RPMI8226 (cell line): ENCODE measurements at places on chromosomes 6 and 20.

DNA sequence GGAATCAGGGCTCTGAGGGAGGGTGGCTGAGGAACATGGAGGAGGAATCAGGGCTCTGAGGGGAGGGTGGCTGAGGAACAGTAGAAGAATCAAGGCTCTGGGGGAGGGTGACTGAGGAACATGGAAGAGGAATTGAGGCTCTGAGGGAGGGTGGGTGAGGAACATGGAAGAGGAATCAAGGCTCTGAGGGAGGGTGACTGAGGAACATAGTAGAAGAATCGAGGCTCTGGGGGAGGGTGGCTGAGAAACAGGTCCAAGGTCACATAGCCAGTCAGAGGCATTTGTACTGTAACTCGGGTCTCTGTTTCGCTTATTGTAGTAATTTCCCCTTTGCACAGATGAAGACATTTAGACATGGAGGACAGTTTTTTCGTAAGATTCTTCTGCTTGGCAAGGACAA is 164.8 kb downstream of the SOBP start:
- DNase-seq, result no peak

- DNase-seq, result no peak
Observed at GRCh38 chr6:169707772-169708171, 5.8 kb downstream of the C6orf120 start.

GRCh38 chr6:100320686-100321085 is 144.0 kb downstream of the SIM1 start:
- DNase-seq, result no peak

- peak; percentile 11 for DNase-seq
Observed at GRCh38 chr6:42984924-42985475, 630 bp downstream of the PPP2R5D start.

- DNase-seq, result no peak
Observed at GRCh38 chr6:155078331-155078745, 83.2 kb downstream of the TIAM2 start.

- no peak for DNase-seq
Observed at GRCh38 chr20:23419657-23419994, 1.7 kb downstream of the NAPB start.

- no peak for DNase-seq
Observed at GRCh38 chr20:25254571-25254970, 6.7 kb downstream of the PYGB start.

DNA sequence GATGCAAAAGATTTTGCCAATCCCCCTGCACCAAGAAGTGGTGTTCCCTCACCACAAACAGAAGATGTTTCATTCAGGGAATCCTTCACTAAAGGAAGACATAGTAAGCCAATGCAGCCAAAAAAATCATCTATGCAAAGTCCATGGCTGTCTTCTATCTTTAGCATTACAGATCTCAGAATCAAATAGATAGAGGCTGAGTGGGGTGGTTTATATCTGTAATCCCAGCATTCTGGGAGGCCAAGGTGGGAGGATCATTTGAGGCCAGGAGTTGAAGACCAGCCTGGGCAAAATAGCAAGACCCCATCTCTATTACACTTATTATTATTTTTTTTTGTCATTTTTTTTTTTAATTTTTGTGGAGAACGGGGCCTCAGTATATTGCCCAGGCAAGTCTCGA is 32.9 kb upstream of the ZNF217 start:
- no peak for DNase-seq

GRCh38 chr6:22899426-22899825 is 330.1 kb downstream of the HDGFL1 start:
- no peak for DNase-seq

DNA sequence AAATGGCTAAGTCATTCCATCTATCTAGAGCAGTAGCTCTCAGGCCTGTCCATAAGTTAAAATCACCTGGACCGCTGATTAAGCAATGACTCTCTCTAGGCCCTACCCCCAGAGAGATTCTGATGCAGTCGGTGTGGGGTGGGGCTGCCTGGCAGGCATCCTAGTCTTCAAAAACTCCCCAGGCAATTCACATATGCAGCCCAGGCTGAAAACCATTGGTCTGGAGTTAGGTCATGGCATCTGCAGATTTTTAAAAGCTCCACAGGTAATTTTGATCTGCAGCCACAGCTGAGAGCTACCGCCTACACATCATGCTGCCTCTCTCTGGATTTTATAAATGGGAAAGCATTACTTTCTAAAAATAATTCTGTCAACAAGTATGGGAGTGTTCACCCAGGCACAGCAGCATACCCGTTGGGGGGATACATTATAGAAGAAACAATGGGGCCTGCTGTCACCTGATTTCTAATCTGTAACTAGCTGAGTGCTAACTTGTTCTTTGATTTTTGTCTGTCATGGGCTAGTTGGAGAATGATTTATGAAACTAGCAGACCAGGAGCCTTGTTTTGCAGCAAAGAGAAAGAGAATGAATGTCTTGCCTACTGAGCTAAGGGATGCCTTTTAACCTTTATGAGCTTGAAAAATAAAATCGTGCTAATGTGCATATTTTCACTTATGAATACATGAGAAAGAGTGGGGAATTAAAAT is 44.1 kb upstream of the ATXN1 start:
- peak; percentile 16 for DNase-seq

GRCh38 chr20:4748847-4749246 is 27.1 kb downstream of the PRND start:
- DNase-seq, result no peak

GRCh38 chr20:47183367-47183766 is 173.1 kb downstream of the ZMYND8 start:
- no peak for DNase-seq

DNA sequence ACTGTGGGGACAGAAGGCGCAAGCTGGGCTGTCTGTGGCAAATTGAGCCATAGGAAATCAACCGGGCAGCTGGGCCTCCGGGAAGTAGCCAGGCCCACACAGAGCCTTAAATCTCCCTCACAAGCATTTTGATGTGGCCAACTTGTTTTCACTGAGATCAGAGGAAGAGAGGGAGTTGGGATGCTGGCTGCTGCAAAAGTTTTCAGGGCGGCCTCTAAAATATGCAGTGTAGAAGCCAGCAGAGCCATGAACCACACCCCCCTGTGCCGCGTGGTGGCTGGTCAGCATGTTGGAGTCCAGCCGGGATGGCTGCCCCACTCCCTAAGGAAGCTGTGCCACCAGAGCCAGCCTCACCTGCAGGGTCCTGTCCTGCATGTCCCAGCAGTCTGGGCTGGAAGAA is 167.4 kb downstream of the CDC5L start:
- DNase-seq, result no peak

GRCh38 chr6:160328447-160328846 is 19.7 kb upstream of the SLC22A3 start:
- no peak for DNase-seq

- DNase-seq, result no peak
Observed at GRCh38 chr6:22892452-22892851, 323.1 kb downstream of the HDGFL1 start.

- DNase-seq, result no peak
Observed at GRCh38 chr6:129340983-129341382, 369.0 kb downstream of the ARHGAP18 start.

GRCh38 chr6:166375013-166375412 is 7.7 kb downstream of the MPC1 start:
- DNase-seq, result no peak

DNA sequence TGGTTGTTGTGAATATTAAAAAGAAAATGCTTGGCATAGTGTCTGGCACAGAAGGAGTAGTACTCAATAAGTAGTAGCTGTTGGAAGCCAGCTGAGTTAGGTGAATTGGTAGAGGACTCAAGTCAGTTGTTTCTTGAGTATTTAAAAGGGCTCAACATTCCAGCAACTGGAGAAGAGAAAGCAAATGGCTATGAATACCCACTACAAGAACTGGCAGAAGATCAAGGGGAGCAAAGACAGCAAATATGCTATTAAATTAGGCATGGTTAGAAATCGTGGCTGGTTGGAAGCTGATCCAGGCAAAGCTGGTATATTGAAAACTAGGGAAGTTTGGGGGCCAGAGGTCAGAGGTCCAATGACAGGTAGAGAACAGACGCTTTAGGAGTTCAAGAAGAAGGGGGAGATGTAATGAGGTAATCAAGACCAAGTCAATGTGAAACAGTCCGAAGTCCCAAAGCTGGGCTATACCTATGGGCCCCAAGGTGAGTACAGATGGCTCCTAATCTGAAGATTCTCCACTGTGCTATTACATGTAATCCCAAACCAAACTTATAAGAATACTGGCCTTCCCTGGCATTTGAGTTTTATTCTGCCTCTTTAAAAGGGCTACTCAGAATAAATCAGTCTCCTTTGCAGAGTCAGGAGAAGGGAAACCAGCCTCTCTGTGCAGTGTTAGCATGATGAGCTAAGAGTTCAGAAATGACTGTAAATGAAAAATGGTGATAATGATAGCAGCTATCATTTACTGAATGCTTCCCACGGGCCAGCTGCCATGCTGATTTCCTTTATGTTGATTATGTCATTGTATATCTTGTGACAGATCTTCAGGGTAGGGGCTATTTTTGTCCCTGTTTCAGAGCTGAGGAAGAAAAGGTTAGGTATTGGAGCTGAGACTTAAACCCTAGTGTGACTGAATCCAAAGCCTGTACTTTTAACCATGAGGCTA is 122.3 kb downstream of the ANKS1A start:
- DNase-seq, result no peak

GRCh38 chr6:25127076-25127837 is 151.9 kb upstream of the CARMIL1 start:
- no peak for DNase-seq

DNA sequence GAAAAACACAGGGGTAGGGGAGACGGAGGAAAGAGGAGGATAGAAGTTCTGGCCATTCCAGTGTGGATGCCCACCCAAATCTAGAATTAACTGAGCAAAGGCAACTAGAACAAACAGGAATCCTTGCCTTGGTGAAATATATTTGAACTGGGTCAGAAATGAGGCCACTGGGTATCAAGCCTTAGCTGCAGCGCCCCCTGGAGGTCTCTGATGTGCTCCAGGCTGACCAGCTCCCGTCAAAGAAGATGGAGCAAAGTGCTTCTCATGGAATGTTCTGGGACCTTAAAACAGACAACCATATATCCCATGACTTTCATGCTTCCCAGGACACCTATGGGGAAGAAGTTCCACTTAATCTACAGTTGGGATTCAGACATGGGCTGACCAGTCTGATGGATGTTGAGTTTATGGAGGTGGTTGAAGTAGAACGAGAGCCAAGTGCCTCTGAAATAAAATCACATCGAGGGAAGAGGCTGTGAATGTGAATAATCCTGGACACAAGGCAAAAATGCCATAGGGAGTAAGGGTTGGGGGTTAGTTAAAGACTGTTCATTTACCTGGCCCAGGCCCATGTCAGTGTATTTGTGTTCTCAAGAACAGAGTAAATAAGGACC is 50.4 kb downstream of the HLA-DPB1 start:
- DNase-seq, result peak; percentile 71

GRCh38 chr6:84877515-84878210 is 113.3 kb upstream of the TBX18 start:
- no peak for DNase-seq
